ENCODE measurements at places on chromosomes 6 and 20.

DNA sequence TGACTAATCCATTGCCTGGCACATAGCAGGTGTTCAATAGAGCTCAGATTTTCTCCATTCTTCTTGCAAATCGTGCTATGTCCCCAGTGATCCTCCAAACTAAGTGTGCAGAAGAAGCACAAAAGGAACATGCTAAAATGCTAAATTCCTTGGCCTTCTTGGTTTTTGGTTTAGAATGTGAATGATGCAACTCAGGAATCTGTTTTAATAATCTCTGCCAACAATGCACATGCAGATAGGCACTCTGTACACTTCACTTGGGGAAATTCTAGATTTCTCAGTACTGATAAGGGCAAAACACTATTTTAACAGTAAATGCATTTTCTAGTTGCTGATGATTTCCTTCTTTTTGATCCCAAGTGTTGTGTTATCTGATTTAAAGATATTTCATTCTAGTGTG lies 35.2 kb downstream of the SLC22A1 start:
- no peak overlapping the region for H3K4me3 ChIP-seq
- H3K27me3 ChIP-seq = no peaks in the 10 kb centered on the region
- no peak for DNase-seq
- H3K36me3 ChIP-seq = no peaks in the 10 kb centered on the region
- no peaks in the 10 kb centered on the region for H3K4me1 ChIP-seq

DNA sequence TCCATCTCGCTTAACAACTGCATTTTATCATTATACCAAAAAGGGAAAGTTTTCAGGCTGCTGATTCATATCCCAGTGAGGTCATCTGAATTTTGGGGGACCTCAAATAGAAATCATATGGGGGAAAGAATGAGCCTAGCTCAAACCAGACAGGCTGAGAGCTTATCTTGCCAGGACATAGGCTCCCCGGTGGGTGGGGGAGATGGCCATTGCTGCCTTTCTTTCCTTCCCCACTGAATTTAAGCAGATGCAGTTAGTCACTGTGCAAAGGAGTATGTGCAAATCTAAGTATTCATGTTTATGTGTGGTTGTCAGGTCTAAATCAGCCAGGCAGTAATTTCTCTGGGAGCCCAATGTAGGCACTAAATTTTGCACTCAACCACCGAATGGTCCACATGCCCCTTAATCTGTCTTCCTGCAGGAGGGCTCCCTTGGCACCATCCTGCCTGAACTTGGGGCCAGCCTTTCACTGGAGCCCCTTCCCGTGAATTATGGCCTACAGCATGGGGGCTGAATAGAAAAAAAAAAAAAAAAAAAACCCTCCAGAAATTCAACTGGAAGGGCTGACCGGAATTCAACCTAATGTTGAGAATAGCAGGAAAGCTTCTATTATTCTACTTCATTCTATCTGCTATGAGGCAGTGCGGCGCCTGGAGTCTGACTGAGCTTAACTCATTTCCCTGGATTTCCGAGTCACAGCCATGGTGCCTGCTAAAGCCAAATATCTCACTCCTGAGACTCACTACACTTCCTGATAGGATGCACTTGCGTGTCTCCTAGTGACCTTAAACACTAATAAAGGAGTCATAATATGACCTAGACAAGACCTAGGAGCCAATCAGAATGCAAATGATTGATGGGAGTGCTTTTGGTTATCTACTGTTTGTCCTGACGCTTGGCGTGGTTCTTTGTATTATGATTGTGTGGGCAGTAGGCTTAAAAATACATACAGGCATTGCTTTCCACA lies 161.5 kb upstream of the HEY2 start:
- H3K27me3 ChIP-seq = no peaks in the 10 kb centered on the region
- H3K4me1 ChIP-seq = no peaks in the 10 kb centered on the region
- no peak overlapping the region for H3K4me3 ChIP-seq
- no peak for DNase-seq
- no peak overlapping the region for H3K27ac ChIP-seq
- H3K36me3 ChIP-seq = no peaks in the 10 kb centered on the region

- no peaks in the 10 kb centered on the region for H3K4me1 ChIP-seq
- DNase-seq = no peak
- no peak overlapping the region for H3K27ac ChIP-seq
- H3K4me3 ChIP-seq = no peak overlapping the region
- H3K27me3 ChIP-seq = no peaks in the 10 kb centered on the region
Observed at GRCh38 chr6:73182021-73182607, 43.2 kb downstream of the KHDC1L start.

GRCh38 chr6:21295506-21296240 lies 297.9 kb upstream of the SOX4 start:
- no peaks in the 10 kb centered on the region for H3K36me3 ChIP-seq
- H3K27ac ChIP-seq = no peak overlapping the region
- no peaks in the 10 kb centered on the region for H3K27me3 ChIP-seq
- no peak for DNase-seq
- no peak overlapping the region for H3K4me3 ChIP-seq

GRCh38 chr6:52536424-52536916 lies 40.4 kb downstream of the TRAM2 start:
- no peaks in the 10 kb centered on the region for H3K27me3 ChIP-seq
- H3K4me3 ChIP-seq = no peak overlapping the region
- no peaks in the 10 kb centered on the region for H3K36me3 ChIP-seq

DNA sequence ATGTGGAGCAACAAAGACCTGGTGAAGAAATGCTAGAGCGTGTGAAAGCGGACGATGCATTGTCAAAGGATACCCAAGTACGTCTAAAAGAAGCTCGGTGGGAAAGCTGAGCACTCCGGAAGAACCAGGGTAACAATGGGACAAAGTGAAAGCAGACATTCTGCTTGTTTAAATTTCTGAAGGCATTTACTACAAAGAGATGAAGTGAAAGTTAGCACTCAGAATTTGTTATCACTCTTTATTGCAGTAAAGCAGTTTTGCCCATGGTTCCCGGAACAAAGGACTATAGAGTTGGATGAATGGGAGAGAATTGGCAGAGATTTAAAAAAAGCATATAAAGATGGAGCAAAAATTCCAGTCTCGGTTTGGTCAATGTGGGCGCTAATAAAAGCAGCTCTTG lies 12.8 kb upstream of the IRAK1BP1 start:
- no peak overlapping the region for H3K27ac ChIP-seq
- H3K36me3 ChIP-seq = no peaks in the 10 kb centered on the region
- H3K4me1 ChIP-seq = no peaks in the 10 kb centered on the region
- DNase-seq = no peak
- no peaks in the 10 kb centered on the region for H3K27me3 ChIP-seq
- no peak overlapping the region for H3K4me3 ChIP-seq

- no peaks in the 10 kb centered on the region for H3K4me1 ChIP-seq
- no peak overlapping the region for H3K4me3 ChIP-seq
- H3K27me3 ChIP-seq = no peaks in the 10 kb centered on the region
- no peaks in the 10 kb centered on the region for H3K36me3 ChIP-seq
- no peak for DNase-seq
Observed at GRCh38 chr6:117985916-117986315, 78.9 kb downstream of the SLC35F1 start.

DNA sequence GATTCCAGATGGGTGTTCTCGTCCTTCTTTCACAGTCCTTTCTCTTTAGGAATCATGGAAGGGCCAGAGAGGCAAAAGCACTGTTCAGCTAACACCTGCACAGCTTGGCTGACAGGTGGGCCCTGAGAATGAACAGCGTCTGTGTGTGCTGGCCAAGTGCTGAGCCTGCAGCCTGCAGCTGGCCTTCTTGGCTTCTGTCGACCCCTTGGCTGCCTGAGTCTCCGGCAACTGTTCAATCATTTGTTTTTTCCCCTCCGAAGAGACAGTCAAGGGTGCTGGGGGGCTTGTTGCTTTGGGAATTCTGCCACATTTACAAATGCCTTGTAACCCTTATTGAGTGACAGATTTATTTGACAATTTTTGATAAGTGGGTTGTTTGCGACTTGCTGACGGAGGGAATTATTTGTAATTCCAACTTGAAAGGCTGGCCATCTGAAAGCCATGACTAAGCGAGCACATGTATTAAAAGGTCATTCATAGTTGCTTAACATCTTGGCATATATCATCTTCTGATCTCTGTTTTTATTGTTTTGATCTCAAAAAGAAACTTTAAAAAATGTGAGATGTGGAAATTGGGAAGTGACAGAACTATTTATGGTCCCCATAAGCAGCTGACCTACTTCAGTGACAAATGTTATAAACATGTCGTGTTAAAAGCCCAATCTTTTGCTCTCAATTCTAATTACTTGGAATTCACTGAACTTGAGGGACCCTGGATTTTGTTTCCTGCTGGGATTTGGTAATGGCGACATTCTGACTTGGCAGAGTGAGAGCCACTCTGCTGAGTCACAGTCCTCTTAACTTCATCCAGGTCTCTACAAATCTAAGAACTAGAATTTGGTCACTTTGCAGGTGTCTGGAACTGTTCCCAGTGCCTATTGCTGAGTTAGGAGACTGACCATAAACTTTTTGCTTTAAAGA lies 41.9 kb upstream of the FERMT1 start:
- no peak for DNase-seq
- no peak overlapping the region for H3K27ac ChIP-seq
- no peaks in the 10 kb centered on the region for H3K27me3 ChIP-seq
- H3K36me3 ChIP-seq = no peaks in the 10 kb centered on the region
- H3K4me3 ChIP-seq = no peak overlapping the region

- H3K27me3 ChIP-seq = no peaks in the 10 kb centered on the region
- H3K4me1 ChIP-seq = no peaks in the 10 kb centered on the region
- peaks cover 13% of the 10 kb centered on the region for H3K36me3 ChIP-seq
- no peak overlapping the region for H3K27ac ChIP-seq
- DNase-seq = no peak
- no peak overlapping the region for H3K4me3 ChIP-seq
Observed at GRCh38 chr6:73610444-73611275, 43.1 kb downstream of the SLC17A5 start.

DNA sequence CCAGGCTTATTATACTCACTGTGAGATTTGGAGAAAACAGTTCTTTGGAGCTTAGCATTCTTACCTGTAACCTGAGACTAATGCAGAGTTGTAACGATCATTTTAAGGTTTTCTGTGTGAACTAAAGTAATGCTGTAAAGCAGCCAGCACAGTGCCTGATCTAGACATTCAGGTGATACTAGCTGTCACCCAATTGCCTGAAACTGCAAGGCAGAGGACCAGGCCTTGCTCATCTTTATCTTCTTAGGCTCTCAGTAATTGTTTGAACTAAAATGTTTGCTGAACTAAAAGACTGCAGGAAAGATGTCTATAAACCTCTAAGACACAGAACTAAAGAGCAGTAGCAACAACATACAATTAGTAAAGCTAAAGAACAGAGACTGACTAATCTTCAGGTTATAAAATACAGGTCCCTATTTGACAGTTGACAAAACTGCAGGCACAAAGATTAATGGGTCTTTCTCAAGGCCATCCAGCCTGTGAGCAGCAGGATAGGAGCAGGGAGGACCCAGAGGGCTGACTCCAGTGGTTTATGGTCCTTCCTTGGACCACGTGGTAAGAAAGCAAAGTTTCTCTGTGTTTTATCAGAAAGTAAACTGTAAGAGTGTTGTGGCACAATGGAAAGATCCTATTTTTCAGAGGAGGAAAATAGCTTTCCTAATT lies 31.4 kb downstream of the SMLR1 start:
- no peak overlapping the region for H3K27ac ChIP-seq
- H3K36me3 ChIP-seq = no peaks in the 10 kb centered on the region
- no peaks in the 10 kb centered on the region for H3K4me1 ChIP-seq
- H3K4me3 ChIP-seq = no peak overlapping the region
- no peak for DNase-seq
